ENCODE measurements at places on chromosomes 11 and 22.

DNA sequence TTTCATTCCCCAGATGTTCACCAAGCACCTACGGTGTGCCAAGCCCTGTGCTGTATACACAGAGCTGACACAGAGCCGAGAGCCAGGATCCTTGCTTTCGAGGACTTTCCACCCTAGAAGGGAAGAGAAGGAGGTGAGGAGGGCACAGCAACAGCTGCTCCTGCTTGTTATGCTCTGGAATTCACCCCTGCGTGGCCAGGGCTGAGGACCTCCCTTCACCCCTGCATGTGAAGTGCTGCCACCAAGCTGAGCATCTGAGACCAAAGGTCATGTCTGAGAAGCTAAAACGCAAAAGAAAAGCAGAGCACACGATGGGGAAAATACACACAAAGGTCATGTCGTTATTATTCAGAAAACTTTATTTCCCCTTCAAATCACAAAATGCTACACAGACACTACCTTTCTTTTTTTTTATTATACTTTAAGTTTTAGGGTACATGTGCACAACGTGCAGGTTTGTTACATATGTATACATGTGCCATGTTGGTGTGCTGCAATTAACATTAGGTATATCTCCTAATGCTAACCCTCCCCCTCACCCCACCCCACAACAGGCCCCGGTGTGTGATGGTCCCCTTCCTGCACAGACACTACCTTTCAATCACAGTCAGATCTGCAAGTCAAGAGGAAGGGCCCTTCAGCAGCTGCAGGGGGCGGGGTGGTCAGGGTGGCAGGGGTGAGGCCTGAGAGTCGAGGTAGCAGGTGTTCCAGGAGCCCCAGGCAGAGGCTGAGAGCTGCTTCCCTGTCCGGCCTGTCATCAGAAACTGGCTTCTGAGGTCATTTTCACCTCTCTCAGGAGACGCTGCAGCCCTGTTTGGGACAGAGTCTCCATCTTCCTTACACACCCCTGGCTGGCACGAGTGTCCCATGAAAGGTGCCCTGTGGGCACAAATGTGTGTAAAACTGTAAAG lies 40.1 kb upstream of the PRR5 start:
- DNase-seq = no peak

- no peak for DNase-seq
These were observed 12.2 kb upstream of the SMPD1 start for GRCh38 chr11:6377902-6378639.

- no peak for DNase-seq
These were observed 2.0 kb upstream of the ZNF195 start for GRCh38 chr11:3380706-3381545.

DNA sequence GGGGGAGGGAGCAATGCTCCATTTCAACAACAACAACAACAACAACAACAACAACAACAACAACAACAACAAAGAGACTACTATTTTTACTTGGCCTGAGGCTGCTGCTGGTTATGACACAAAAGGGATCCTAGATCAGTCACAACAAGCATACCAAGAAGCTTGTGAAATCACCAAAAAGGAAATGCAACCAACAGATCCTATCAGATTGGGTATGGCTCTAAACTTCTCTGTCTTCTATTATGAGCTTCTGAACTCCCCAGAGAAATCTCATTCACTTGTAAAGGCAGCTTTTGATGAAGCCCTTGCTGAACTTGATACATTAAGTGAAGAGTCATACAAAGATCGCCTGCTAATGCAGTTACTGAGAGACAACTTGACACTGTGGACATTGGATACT lies 10.5 kb upstream of the MS4A2 start:
- DNase-seq = no peak

DNA sequence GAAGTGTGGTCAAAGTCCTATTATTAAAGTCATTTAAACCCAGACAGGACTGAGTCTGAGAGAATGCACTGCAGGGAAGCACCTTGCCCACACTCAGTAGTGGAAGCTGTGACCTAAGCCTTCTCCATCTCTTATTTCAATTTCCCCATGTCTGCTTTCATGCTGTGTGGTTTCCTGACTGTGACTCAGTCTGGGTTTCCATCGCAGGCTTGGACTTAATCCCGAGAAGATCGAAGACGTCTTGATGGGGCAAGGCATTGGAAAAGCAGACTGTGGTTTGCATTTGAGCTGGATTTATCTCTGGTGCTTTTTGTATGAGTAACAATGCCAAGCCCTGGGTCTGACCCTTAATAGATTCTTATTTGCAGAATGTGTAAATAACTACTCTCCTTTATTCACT lies 238.9 kb downstream of the NTM start:
- no peak for DNase-seq

GRCh38 chr22:25362883-25363240 lies 143.4 kb downstream of the CRYBB2 start:
- no peak for DNase-seq

GRCh38 chr22:30926706-30927105 lies 41.9 kb downstream of the MORC2 start:
- DNase-seq = no peak

GRCh38 chr11:57482782-57483561 lies 22.6 kb downstream of the RTN4RL2 start:
- peak; percentile 62 for DNase-seq

GRCh38 chr11:78074756-78075155 lies 4.9 kb downstream of the NDUFC2 start:
- DNase-seq = no peak

DNA sequence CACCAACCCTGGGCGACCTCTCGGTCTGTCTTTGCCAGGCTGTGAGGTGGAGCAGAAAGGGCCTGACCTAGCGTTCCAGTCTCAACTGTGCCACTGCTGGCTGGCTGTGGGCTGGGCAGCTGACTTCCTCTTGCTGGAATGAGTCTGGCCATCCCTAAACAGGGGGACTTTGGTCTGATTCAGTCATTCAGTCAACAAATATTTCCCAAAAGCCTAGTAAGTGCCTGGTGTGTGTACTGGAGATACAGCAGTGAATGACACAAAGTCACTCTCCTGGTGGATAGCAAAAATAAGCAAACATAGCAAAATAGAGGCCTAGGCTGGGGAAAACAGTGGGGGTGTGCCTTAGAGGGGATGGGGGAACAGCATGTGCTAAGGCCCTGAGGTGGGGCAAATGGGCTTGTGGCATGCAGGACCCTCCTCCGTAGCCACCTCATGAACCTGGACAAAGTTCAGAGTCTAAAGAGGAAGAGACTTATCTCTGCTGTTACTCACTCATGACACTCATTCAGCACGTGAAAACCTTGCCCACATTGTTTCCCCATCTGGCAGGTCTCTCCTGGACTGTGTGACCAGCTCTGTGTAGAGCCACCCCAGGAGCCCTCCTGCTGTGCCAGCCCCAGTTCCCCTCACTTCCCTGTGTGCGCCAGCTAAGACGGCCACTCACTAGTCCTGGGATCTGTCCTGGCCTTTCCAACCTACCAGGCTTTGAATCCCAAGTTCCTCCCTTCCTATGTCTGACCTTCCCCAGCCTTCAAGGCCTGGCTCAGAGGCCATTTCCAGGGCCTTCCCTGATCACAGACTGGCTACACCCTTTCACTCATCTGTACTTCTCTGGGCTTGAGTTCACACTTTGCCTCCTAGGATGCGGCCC lies 4.7 kb downstream of the GUCD1 start:
- no peak for DNase-seq

- no peak for DNase-seq
These were observed 2.4 kb downstream of the ATF4 start for GRCh38 chr22:39522567-39523300.

DNA sequence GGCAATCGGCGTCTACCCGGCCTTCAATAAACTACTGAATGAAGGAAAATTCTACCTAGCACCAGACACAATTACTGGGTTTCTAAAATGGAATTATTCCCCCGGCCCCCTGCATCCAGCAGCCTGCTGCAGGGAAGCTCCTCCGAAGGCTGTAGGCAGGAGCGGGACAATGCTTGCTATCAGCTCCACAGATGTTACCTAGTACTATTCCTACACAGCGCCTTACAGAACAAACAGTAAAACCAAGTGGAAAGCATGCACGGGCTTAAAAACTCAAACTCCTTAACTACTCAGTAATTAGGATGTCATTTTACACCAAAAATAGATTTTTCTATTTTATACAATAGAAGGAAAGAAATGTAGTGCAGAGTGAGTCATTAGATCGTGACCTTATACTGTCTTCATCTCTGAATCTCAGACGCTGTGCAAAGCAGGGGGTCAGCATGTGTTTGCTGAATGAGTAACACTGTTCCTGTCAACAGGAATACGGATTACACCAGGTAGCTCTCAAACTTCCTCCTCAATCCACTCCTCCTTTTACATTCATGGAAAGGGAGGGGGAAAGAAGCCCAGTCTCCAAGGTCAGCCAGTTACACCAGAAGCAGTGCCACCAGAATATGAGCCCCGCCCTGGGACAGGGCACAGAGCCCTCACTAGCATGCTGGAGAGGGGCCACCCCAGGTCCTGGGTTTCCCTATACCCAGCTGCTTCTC lies 74.9 kb downstream of the PACSIN2 start:
- DNase-seq = no peak

- no peak for DNase-seq
These were observed 11.2 kb upstream of the PPP2R1B start for GRCh38 chr11:111777094-111778046.

- DNase-seq = no peak
These were observed 128.4 kb downstream of the OPCML start for GRCh38 chr11:133403900-133404299.

GRCh38 chr22:49871482-49871881 lies 17.8 kb downstream of the ZBED4 start:
- no peak for DNase-seq

DNA sequence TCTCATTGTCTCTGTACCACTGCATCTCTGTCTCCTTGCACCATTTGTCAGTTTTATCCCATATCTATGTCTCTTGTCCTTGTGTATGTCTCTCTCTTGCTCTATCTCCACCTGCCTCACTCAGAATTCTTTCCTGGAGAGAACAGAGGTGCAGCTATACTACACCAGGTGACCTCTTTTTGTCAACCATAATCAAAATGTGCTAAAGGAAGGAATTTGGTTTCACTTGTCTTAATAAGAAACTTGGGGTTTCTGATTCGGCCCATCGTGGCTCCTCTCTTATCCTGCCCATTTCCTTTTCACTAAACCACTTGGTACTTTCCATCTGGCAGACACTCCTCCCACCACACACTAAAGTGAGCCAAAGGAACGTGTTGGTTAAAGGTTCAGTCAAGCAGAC lies 2.0 kb upstream of the C11orf42 start:
- DNase-seq = no peak

DNA sequence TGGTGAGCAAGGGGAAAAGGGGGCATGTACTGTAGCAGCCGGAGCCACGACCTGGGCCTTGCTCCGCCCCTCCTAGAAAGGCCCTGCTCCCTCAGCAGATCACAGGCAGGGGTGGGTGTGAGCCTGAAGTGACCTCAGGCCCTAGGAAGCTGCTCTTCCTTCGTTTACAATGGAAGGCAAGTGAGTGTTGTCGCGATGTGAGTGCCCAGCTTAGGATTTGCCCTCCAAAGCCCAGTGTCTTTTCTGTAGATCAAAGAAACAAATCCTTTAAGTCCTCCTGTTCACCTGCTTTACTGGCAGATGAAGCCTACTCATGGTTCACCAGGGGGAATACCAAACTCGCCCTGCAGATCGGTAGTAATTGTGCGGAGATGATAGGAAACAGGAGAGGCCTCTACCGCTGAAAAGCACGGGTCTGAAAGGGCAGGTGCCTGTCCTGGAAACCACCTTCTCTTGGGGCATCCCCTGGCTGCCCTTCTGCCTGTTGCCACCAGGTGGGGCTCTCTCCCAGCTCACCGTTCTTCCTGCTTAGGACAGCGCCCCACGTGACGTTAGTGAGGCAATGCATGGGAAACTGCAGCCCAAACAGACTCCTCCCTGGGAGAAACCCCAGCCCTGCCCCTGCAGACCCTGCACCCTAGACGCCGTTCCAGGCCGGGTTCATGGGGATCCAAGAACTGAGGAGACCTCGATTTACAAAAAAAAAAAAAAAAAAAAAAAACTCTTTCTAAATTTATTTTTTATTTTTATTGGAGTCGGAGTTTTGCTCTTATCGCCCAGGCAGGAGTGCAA lies 45.9 kb upstream of the RAB1B start:
- DNase-seq = peak; percentile 83

- no peak for DNase-seq
These were observed 27.1 kb upstream of the WNT11 start for GRCh38 chr11:76233196-76233921.

DNA sequence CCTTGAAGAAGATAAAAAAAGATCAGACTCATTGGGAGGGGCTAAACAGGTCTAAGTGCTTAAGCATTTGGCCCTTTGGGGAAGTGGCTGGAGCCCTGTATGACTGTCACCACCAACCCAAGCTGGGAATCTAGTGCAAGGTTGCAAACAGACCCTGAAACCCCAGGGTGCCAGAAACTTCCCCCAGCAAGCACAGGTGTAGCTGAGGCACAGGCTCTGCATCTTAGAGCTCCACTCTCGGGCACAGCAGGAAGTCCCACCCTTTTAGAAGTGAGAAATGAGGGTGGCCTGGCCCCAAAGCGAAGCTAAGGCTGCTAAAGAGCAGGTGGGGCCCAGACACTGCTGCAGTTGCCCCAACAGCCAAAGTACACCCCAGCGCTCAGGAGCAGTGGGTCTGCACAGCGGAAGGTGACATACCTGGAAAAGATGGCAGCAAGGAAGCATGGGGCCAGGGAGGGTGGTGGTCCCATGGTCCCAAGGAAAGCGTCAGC lies 5.8 kb upstream of the KDM2A start:
- no peak for DNase-seq

DNA sequence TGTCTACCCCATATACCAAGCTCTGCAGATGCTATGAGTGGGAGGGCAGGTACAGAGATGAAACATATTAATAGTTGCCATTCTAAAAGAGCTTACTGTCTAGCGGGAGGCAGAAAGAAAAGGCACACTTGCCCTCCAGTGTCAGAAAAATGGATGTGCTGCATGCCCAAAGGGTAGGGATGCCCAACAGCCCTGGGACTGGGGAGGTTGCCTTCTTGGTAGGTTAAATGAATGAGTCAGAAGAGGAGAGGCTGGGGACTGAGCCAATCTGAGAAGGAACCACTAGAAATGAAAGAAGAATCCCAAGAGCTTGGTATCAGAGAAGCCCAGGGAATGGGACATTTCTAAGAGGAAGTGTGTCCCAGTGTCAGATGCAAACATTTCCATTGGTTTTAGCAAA lies 1.2 kb downstream of the BIRC3 start:
- peak; percentile 35 for DNase-seq

GRCh38 chr11:73400293-73400692 lies 24.1 kb downstream of the RELT start:
- DNase-seq = no peak

- no peak for DNase-seq
These were observed 207.6 kb downstream of the CWF19L2 start for GRCh38 chr11:107250017-107250416.

DNA sequence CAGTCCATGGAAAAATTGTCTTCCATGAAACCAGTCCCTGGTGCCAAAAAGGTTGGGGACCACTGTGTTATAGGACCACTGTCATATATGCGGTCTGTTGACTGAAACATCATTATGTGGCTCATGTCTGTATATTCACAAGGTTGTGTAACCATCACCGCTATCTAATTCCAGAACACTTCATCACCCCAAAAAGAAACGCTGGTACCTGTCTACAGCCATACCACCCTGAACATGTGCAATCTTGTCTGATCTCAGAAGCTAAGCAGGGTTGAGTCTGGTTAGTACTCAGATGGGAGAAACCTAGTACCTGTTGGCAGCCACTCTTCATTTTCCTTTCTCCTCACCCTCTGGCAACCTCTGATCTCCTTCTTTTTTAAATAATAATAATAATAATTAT lies 12.9 kb upstream of the PIK3IP1 start:
- no peak for DNase-seq

- no peak for DNase-seq
These were observed 298.0 kb upstream of the PLET1 start for GRCh38 chr11:112558691-112559090.
